Stimulated activated CD8-positive, alpha-beta memory T cell treated with anti-CD3 and anti-CD28 coated beads, Interleukin-7, amount 100 ng/mL, for 1 hour (primary cell): ENCODE measurements at places on chromosomes 5 and 9.

GRCh38 chr5:94791829-94792228 lies 173.4 kb downstream of the SLF1 start:
- DNase-seq = no peak

- no peak for DNase-seq
Observed at GRCh38 chr5:157994906-157995519, 136.1 kb upstream of the CLINT1 start.

DNA sequence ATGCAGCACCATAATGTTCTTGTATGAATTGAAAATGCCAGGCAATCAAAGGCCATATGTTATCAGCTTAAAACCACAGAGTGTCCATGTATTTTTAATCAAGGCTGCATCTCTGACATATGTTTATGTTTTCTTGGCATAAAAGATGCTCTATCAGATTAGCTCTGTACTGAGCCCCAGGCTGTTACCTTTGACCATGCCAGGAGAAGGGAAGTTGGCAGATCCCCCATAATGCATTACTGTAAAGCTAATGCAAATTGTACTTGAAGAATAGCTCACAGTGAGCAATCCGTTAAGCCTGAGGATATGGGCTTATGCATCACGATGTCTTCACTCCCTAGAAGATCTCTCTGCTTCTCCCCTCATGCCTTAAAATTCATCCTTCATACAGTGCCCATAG lies 414.4 kb downstream of the BRINP1 start:
- no peak for DNase-seq

- no peak for DNase-seq
Observed at GRCh38 chr9:131330814-131331600, 41.5 kb downstream of the PLPP7 start.

DNA sequence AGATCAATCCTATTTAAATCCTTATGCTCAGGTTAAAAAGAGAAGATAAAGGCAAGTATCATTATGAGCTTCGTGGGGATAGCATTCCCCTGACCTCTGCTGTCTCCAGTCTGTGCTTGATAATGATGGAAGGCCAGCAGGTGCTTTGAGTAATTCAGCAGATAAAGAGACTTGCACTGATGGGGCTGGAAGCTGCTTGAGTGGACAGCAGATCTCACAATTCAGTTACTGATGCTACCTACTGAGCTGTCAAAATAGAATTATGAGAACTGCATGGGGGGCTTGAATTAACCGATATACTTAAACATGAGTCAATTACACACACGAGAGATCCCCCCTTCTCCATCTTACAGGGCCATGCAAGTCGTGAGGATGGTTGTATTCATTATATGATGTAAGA lies 107.7 kb upstream of the GPR151 start:
- no peak for DNase-seq

DNA sequence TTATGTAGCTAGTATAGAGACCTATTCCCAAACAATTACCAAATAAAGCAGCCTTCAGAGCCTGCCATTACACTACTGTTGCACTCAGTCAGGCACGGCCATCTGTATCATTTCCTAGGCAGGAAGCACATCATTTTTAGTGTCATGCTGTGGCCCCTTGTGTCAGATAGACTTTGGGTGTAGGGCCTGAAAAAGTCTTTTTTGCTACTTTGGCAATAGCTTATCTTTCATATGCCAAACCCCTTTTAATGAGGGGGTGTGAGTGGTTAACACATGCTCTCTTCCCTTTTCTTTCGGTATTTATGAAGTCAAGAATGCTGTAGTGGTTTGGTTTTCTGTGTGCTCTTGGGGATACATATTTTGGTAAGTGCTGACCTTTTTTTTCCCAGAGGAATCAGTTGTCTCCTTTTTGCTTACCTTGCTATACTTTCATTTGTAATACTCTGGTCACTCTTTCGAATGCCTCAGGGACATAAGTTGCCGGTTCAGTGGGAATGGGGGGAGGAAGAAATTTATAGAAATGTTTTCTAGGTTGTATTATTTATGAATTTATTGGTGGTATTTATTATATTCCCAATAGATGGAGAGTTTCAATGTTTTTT lies 209.8 kb downstream of the CSNK1G3 start:
- no peak for DNase-seq

- no peak for DNase-seq
Observed at GRCh38 chr9:21729648-21730047, 72.8 kb upstream of the MTAP start.

DNA sequence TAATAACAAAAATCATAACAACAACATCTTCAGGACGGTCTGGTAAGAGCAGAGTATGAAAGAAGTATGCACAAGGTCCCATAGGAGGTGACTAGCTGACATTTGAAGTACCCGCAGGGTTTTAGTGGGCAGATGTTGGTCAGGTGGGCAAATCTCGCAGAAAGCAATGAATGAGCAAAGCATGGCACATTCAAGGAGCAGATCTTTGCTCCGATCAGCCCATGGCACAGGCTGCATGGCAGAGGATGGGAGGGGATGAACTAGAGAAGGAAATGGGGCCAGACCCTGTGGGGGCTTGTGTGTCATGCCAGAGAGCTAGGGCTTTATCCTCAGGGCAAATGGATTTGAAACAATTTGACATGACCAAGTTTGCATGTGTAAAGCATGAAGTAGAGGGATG lies 90.0 kb downstream of the SEMA6A start:
- DNase-seq = no peak

GRCh38 chr5:153153086-153153485 lies 337.4 kb upstream of the GRIA1 start:
- no peak for DNase-seq

DNA sequence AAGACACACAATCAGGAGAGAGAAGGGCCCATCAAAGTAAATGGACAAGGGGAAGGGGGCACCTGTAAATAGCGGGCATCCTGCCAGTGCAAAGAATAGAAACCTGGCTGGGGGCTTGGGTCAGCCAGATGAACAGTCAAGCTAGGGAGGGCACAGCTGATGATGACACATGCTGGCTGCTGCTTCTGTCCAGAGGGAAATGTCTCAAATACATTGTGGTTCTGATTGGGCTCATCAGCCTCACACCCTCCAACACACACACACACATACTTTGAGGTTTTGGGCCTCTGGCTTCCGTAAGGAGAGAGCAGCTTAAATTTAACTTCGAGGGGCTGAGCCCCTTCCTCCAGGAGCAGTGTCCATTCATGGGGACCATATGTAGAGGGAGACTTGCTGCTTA lies 27.6 kb upstream of the SPATA31E1 start:
- no peak for DNase-seq

DNA sequence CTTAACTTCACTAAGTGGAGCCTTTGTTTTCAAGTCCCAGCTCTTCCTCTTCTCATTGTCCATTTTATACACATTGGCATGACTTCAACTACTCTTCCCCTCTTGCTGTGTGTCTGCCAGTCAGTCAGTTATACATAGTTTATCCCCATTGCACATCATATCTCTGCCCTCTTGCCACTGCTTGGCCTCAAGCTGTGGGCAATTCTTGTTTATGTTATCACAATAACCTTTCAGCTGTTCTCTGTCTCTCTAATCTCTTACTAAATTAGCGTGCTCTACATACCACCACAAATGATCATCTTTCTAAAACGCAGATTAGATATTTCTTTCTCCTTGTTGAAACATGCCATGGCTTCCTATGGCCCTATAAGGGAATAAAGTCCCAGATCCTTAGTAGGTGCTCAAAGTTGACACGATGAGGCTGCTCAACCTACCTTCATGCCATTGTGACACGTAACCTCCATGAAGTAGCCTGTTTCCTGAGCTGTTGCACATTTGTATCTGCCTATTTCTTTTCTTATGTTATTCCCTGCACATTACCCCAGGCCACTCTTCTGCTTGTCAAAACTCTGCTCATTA lies 239.3 kb downstream of the GAS1 start:
- no peak for DNase-seq

DNA sequence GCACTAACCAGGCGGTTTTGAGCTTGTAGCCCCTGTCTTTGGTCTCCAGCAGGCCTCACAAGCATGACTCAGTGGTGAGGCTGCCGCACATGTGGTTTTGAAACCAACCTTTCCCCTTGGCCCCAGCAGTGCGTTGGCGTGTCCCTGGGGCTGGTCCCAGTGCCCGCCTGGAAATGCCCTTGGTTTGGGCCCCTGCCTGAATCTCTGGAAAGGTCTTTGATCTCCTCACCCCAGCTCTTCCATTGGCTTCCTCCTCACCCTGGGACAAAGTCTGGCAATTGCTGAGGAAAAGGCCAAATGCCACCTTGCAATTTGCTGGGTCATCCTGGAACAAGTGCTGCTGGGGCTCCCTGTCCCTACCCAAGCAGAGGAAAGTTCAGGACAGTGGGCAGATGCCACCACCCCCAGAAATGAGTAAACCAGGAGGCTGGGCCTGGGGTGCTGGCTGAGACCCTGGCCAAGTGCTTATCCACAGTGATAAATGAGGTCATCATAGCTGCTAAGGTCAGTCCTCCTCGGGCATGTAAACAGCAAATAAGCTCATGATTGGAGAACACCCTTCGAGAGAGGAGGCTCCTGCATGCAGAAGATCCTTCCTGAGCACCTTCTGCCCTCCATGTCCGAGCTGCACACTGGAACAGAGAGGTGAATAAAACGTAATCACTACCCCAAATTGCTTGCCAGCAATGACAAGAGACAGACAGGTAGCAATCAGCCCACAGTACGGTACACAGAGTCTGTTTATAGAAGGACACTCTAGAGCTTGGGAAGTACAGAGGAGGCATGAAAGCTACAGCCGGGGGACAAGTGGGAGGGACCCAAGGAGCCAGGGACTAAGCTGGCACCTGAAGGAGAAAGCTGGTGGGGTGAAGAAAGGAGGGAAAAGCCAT lies 98.9 kb upstream of the CPEB4 start:
- no peak for DNase-seq

- DNase-seq = no peak
Observed at GRCh38 chr5:128826275-128826674, 139.0 kb upstream of the SLC27A6 start.

- no peak for DNase-seq
Observed at GRCh38 chr9:81574405-81574804, 114.9 kb downstream of the TLE1 start.

GRCh38 chr9:124149992-124150391 lies 107.8 kb upstream of the NEK6 start:
- no peak for DNase-seq

DNA sequence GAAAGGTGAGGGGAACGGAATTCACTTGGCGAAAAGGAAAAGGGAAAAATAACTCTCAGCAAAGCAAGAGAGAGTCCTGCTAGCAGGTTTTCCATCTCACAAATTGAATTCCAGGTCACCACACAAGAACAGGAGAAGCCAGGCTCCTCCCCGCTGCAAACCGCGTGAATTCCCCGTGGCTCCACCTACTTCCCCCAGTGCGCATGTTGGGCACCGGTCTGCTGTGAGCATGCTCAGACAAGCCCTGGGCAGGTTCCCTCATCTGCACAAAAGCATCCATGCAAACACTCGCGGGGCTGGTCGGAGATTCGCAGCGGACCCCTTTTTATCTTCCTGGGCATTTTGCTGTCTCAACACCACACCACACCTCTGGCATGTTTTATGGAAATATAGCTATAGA lies 58.5 kb upstream of the S1PR3 start:
- DNase-seq = no peak

DNA sequence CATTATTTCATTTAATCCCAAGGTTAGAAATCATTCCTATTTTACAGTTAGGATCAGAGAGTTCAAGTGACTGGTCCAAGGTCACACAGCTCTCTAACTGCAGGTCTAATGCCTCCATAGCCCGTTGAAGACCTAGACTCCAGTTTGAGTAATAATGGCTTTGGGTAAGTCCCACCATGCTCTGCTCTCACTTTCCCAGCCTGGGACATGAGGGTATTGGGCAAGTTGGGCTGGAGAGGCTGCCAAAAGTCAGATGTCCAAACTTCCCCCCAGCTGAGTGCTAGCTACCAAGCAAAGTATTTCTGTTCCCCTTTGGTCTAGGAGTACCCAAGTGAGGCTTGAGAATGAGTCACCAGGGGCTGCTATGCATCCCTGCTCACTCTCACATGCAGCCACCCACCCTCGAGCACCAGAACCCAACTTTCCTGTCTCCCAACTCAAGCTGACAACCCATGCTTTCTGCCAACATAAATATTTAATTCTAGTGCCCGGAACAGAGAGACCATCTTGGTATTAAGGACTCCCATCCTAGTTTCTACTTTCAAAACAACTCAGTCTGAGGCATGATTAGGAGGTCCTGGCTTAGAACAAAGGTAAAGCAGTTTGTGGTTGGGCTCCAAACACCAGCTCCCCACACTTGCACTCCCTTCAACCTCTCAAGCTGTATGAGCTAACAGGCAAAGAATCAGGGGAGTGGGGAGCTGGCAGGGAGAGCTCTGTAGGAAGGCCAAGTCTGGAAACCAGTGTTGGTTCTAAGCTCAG lies 236.5 kb upstream of the TRIM32 start:
- DNase-seq = no peak

DNA sequence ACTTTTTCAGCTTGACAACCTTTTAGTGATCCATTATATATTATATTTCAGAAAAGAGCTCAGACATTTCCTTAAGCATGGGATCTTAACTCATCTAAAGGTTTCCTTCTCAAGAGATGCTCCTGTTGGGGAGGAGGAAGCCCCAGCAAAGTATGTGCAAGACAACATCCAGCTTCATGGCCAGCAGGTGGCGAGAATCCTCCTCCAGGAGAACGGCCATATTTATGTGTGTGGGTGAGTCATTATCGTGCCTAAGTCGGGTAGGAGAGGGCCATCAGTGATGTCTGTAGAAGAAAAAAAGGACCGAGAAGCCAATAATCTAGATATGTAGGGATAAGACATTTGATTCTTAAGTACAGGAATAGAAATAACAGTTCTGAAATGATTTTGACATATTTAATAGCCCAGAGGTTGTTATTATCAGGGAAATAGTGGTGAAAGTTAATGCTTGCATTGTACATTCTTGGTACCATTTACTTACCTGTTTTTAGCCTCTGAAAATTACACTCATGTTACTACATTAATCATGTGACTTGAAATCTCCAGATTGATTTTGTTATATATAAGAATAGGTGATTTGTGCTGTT lies 28.2 kb downstream of the MTRR start:
- DNase-seq = no peak

DNA sequence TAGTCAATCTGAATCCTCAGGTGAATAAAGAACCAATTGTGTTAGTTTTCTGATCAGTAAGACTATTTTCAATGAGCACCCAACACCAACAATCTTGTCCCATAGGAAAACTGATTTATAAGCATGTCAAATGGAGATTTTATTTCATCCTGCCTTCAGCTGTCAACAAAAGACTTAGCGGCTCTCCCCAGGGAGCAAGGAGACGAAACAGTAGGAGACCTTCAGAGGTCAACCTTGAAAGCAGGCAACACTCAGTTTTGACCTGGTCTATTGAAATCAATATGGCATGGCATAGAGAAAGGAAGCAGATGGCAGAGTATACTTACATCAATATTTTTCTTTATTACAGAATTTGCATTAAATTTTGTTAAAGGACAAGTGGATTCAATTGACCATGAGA lies 34.1 kb downstream of the ZNF622 start:
- DNase-seq = no peak

DNA sequence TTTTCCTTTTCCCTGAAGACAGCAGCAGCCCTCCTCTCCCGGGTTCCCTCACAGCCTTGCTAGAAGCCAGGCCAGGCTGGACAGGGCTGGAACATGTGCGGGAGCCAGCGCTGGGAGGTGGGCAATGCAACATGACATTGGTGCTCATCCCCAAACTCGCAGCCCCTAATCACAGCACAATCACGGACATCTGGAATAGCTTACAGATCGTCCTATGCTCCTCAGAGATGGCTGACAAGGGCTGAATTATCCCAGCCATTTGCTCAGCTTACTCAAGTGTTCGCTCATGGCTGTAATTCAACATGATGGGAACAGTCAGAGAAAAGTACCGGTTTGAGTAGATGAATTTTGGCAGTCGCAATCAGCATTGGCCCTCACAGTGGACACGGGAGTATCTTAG lies 49.8 kb downstream of the FSTL4 start:
- DNase-seq = no peak
